ENCODE measurements at places on chromosomes 3 and 15.

DNA sequence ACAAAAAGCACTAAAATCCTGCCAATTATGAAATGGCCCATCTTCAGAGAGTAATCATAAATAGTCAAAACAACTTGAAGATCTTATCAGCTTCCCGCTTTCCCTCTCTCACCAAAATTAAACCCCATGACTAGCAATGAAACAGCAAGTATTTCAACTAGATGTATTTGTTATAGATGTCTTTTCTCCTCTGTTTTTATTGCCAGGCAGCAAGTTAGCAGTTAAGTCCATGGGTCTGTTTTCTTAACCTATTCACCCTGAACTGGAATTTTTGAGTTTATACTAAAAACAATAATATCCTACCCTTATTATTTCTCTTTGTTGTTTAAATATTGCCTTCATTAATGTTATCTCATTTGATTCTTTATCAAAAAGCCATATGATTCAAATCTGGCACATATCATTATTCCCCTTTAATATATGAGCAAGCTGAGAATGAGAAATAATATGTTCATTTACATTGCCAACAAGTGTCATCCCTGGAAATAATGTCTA lies 23.3 kb downstream of the AQP9 start:
- no peak for DNase-seq

DNA sequence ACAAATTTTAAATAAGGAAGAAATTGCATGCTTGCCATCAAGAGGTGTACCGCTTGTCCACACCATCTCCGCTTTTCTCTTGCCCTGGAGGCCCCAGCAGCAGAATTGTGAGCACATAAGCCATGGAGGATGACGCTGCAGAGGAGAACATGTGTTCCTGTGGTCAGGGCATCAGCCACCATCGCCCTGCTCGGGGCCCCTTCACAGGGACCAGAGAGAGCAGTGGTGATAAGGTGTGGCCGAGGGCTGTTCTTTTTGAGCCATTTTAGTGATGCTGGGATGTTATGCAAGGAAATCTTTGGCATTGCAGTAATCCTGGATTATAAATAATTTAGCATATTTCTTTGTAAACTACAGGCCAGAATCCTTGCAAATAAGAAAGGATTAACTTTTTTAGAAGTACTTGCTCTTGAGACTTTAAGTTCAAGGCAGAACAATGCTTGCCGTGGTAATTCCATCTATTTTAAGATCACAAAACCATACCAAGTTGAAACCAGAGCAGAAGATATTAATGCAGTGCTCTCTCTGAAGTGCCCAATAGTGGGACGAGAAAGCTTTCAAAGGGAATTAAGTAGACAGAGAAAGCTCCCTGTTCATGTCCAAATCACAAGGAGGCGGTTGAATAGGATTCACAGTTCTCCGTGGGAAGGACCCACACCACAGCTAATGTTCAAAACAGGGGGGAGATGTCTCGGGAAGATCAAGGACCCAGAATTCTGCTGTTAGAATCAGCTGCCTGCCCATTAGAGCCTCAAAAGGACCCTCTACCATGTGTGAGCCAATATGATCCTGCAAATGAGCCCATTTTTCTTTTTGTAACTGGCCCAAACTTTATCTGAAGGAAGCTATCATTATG lies 338.5 kb downstream of the RORA start:
- DNase-seq: no peak

DNA sequence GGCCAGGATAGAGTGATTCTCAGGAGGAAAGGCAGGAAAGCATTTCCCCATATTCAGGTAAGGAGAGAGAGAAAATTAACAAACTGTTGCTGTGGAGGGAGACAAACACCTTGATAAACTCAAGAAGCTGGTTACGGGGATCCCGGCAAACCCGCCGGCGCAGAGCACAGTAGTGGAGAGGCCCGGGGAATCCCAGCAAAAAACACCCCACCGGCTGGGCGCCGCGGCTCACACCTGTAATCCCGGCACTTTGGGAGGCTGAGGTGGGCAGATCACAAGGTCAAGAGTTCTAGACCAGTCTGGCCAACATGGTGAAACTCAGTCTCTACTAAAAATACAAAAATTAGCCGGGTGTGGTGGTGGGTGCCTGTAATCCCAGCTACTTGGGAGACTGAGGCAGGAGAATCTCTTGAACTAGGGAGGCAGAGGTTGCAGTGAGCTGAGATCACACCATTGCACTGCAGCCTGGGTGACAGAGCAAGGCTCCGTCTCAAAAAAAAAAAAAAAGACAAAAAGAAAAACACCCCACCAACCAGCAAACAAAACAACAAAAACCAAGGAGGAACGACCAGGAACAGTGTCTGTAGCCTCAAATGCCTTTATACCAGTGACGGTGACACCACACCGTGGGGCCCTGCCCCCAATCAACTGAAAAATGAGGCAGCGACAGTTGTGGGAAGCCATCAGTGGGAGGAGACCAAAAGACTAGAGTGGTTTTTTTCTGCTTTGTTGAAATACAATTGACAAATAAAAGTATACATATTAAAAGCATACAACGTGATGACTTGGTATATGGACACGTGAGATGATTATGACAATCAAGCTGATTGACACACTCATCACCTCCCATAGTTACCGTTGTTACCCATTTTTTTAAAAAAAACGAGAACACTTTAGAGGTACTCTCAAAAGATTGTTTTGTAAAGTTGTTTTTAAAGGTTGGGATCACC lies 40.2 kb upstream of the IDH2 start:
- peak; percentile 17 for DNase-seq

- no peak for DNase-seq
These were observed 61.2 kb downstream of the PAK2 start for GRCh38 chr3:196800742-196801434.

DNA sequence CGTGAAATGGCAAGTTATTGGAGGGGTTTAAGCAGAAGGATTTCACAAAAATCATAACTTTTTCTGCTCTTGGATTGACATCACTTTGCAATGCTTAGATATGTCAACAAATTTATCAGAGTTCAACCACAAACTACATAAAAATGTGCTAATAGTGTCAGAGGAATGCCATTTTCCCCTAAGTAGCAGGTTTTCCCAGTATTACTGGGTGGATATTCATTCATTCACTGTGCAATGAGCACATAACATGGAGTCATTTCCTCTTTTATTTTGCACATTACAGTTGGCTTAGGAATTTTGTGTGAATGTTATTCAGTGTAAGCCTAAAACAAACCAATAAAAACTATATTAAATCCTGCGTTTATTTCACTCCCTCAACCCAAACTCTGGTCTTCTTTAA lies 537.3 kb upstream of the MCTP2 start:
- DNase-seq: no peak

DNA sequence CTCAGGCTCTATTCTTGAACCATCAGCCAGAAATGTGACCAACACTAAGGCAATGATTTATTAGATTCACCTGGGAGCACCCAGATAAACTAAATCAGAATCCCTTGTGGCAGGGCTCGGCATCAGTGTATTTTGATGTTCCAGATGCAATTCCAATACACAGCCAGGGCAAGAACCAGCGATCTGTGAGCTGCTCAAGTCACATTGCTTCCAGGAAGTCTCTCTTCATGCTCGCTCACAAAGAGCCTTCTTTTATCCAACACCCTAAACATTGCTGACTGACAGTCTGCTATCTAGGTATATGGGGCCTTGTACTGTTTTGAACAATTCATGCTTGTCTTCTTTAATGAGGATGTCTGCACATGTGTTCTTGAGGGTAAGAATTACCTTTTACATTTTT lies 40.9 kb upstream of the GOLGA8J start:
- no peak for DNase-seq

DNA sequence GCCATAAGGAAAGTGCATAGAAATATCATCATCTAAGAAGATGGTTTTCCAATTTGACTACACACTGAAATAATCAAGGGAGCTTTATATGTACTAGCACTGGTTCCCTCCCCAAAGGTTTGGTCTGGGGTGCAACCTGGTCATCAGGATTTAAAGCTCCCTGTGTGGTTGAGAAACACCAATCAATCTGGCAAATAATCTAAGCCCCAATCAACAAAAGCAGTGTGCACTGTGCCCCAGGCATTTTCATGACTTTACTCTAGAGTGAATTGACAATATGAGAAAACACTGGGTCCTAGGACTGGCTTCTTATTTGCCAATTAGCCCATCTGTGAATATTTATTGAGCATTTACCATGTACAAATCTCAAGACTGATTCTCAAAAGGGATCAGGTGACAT lies 255.1 kb downstream of the MEIS2 start:
- no peak for DNase-seq

GRCh38 chr3:93910097-93910496 lies 63.6 kb downstream of the PROS1 start:
- no peak for DNase-seq

DNA sequence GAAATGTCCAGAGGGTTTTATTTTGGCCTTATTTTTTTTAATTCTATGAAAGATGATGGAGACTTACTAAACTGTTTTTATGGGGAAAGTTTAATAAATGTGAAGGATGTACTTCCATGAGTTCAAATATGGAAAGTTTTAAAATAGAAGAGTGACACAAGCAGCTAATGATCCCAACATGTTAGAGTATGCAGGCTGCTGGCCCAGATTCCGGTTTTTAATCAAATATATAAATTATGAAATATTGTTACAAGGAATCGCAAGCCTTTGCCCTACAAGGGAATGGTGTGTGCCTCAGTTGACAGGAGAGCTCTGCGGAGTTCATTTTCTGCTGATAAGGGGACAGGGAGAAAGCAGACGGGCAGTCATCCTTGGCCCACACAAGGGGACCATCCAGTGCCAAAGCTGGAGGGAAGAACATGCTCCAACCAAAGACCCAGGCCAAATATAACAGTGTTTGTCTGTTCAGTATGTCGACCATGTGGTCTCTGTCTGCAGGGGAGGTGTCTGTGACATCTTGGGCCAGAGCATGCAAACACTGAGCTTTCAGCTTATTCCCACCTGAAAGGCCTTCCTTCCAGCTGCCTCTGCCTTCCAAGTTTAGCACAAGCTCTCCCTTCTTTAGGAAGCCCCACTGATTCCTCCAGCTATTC lies 69.8 kb downstream of the SSUH2 start:
- no peak for DNase-seq

GRCh38 chr3:168870892-168871291 lies 775.2 kb upstream of the GOLIM4 start:
- DNase-seq: no peak

DNA sequence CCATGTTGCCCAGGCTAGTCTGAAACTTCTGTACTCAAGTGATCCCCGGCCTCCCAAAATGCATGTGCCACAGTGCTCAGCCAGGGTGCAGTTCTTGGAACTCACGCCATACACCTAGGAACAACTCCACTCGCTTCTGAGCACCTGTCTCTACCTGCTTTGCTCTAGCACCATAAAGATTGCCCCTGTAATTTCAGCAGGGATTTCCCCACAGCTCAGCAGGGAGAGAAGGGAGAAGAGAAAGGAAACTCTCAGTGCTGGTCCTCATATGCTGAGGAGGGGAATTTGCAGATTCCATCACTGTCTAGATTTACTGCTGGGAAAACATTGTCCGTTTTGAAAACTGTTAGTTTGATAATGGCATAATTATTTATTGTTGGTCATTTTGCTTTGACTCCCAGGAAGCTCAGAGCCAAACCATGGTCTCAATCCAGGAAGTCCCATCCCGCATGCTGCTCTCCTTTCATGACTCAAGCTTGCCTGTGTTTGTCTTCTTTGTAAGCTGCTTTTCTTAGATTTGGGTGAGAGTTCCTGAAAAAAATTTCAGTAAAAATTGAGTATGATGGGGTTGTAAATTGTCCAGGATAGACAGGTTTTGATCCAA lies 24.2 kb downstream of the TRIM71 start:
- DNase-seq: no peak

DNA sequence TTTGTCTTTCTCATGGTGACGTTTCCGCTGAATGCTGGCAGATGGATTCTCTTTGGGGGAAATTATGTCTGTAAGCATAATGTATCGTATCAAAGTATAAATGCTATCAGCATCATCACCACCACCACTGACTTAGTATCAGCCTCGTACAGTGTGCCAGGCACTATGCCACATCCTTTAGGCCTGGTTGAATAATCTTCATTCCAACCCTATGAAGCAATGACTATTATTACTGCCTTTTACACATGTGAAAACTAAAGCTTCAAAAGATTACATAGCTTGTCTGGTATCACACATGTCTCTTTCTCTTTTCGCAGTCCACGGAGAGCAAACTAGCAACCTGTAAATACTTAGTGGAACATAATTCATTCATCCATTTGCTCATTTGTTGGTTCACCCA lies 166.7 kb upstream of the PRICKLE2 start:
- no peak for DNase-seq

DNA sequence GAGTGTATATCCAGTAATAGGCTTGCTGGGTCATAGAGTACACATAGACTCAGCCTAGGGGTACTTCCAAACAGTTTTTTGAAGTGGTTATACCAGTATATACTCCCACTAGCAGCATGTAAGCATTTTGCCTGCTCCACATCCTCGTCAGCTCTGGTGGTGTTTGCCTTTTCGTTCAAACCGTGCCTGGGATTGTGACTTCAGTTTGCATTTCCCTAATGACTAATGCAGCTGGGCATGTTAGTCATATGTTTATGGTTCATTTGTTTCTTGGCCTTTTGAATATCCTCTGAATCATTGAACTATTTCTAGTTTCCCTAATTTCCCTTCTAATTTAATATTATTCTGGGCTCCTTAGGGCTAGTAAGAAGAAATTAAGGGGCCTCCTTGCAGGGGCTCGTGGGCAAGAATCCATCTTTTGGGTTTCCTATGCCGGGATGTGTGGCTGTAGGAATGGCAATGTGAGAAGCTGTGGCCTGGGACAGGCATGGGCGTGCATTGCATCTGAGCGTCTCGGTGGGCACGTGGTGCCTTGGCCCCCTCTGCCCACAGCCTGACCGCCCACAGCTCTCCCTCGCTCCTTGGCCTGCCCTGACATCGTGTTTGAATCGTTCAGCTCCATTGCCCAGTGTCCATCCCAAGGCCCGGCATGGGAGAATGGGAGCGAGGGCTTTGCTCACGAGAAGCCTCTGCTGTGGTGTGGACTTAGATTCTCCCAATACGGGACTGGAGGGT lies 26.4 kb downstream of the FAH start:
- peak; percentile 35 for DNase-seq

Data from inflammatory macrophage treated with lipopolysaccharide for 1 hour (primary cell).